ENCODE measurements at places on chromosomes 2 and 18.

DNA sequence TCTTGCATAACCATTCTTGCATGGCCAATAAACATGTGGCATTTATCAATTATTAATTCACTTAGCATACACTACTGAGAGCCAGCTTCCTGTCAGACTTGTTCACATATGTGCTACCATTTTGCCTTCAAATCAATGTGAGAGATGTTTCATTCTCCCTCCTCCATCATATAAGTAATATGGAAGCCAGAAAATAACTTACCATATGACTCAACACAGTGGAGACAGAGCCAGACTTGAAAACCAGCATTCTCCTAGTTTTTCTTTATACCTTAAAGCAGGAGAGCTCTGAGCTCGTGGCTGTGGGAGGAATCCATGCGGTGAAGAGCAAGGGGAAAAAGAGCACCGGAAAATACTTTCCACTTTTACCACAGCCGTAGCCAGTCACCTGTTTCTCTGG, 215.0 kb upstream of the LRATD1 start:
- DNase-seq, result no peak

DNA sequence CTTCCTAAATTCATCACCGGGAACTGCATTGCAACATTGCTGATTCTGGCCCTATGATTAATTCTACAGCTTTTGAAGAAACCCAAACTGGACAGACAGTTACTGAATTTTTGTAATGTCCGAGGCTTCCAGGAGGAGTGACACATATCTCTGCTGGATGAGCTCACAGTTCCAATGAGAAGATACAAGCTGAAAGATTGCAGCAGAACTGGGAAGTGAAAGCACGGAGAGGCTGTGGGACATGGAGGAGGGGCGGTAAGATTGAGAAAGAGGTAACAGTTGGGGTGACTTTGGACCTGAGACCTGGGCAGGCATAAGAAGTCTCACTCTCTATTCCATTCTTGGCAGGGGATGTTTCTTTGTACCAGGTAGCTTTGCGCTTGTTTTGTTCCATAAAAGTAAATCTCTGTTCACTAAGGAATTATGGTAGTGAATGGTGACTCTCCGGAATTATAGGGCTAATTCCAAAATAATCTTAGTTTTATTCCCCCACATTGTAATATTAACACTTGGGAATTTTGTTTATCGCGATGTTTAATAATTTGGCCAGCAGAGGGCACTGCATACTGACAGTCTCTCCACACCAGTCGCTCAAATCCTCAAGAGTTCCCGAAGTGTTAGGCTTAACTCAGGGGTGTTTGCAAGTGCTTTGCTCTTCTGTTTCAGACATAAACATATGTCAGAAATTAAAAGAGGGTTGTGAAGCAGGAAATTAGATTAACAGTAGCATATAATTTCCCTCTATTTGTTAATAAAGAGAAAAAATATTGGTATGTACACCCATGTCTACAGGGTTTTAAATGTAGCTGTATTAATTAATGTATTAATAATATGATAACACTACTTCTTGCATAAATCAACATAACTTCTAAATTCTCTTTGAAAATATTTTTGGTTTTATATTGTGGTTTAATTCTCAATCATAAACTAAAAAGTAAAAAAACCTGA, 201.4 kb downstream of the SOCS6 start:
- no peak for DNase-seq

DNA sequence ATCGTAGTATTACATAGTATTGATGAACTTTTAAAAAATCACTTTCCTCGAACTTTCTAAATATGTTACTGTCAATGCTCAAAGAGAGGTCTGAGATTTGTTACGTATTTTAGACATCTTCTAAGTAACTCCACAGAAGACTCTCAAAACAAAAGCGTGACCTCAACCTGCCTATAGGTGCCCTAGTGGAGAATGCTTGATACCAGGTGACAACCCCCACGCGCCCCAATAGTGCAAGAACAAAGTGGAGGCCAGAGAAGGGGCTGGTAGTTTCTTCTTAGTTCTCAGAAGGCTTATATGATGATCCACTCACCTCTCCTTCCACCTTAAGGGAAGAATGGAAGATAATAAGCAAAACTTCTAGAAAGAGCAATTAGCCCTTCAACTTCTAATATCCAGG, 102.6 kb downstream of the ANKRD44 start:
- DNase-seq, result no peak

DNA sequence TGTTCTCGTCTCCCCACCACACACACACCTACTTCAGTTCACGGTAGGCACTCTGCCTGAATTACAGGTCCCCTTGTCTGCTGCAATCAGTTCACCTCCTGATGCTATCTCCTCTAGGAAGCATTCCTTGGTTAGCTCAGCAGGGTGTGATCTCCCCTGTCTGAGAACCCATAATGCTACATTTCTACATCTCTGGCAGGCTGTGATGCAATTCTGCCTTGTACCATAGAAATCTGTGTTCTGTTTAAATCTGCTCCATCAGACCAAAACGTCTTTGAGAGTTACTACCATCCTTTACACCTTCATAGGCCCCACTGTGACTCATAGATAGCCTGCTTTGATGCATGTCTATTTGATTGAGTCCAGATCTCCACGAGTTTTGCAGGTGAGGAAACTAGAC, 103.9 kb downstream of the TTC32 start:
- no peak for DNase-seq

GRCh38 chr2:30351949-30352348, 95.1 kb upstream of the LCLAT1 start:
- no peak for DNase-seq

DNA sequence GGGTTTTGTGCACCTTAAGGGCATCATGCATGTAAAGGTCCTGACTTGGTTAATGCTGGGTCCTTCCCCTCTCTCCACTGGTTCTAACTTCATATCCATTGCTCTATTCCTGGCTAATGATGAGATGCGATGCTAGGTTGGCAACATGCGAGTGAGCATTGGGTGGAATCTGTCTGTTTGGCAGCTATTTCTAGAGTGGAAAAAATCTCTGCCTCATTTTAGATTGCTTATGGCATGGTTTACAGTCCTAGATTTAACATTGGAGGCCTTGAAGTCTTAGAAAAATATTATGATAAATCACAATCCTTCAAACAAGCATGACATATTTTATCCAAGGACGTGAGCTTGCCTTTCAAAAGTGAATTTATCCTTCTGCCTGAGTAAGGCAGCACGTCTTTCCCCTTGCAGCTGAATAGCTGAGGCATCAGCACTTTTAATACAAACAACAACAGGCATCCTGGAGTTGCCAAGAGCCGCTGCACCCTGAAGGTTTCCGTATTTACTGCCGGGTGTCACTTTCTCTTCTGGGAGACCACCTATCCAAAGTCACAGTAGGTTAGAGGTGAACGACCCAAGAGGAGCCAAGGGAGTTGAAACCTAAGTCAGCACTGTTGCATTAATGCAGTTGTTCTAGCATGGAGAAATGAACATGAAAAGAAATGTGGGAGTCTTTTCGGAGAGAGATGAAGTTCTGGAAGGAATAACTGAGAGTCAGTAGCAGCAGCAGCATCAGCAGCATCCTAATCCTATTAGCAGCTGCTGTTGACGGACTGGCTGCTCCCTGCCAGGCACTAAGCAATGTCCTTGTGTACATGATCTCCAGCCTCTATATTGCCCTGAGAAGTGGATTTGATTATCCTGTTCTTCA, 78.4 kb downstream of the MAPK4 start:
- no peak for DNase-seq

GRCh38 chr2:202494300-202495229, 118.4 kb downstream of the BMPR2 start:
- no peak for DNase-seq

DNA sequence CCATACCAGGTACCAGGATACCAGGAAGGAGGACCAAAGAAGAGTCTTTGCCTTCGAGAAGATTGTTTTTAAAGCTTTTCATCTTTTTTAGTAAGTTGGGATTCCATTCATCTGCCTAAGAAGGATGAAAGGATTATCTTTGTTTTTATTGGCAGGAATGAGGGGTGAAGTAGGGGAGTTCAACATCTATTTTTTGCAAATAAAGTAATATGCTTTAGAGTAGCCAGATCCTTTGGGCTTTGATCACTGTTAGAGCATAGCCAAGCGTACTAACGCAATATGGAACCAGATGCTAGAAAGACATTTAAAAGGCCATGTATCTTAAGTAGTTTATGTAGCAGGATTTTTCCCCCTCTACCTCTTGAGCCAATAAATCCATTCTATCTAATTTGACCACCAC, 133.0 kb downstream of the PRPF40A start:
- no peak for DNase-seq

DNA sequence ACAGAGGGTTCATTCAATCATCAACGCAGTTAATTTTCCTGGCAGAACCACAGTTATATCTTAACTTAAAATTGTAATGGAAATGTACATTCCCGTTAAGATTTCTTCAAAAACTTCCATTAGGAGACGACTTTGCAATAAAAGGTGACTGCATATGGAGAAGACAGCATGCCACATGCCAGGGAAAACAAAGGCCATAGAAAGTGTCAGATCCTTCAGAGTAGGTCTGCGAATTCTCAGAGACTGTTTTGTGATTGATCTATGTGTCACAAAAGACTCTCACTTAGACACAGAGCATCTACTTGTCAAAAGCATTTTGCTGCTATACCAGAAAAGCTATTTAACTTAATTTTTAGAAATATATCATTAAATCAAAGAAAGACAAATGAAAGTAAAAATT, 274.6 kb downstream of the DPP10 start:
- DNase-seq, result no peak

DNA sequence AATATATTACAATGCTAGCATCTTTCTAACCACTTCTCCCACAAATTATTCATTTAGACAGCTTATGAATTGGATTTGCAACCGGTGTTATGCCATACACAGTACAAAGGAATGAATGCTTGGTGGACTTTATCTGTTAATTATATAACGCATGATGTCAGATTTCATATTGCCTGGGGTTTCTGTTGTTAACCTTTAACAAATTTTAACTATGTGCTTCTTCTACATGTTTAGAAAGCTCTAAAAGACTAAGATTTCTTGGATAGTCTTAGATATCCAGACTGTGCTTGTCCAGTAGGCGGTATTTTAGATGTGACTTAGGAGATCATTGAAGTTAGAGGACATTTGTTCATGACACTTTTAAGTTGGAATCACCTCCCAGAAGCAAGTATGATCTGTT, 976.3 kb downstream of the TMEM182 start:
- no peak for DNase-seq

- no peak for DNase-seq
Measured at GRCh38 chr2:160561551-160562295, 68.1 kb upstream of the RBMS1 start.

GRCh38 chr2:40321016-40321623, 130.8 kb downstream of the SLC8A1 start:
- no peak for DNase-seq

GRCh38 chr2:200305797-200306195, 697 bp upstream of the SPATS2L start:
- no peak for DNase-seq

DNA sequence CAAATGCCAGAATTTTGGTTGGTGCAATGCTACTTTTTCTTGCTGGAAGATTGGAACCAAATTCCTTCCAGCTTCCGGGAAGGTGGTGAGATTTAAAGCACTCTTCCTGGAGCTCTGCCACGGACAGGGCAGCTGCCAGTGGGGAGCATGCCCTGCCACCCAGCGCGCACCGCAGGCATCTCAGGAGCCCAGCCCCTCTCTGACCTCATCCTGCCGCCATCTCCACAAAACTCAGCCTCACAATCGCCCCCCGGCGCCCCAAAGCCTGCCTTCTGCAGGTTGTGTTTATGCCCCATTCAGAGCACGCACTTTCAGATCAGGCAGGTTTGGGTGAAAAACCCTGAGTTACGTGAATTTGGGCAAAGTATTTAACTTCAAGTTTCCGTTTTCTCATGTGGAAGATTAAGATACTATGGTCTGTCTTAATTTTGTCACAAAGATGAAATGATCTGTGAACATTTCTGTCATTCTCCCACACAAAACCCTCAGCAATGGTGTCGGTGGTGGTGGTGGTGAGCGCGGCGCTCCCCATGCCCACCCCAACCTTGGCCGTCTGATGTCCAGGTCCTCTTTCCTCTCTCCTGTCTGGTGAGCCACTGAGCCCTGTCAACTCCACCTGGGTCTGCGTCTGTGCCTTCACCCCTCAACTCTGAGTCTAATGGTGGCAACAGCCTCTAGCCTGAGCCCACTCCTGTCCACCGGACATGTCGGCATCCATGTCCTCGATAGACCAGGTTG, 282.8 kb upstream of the SALL3 start:
- no peak for DNase-seq

GRCh38 chr2:236628981-236629605, 59.5 kb downstream of the ACKR3 start:
- DNase-seq, result no peak

DNA sequence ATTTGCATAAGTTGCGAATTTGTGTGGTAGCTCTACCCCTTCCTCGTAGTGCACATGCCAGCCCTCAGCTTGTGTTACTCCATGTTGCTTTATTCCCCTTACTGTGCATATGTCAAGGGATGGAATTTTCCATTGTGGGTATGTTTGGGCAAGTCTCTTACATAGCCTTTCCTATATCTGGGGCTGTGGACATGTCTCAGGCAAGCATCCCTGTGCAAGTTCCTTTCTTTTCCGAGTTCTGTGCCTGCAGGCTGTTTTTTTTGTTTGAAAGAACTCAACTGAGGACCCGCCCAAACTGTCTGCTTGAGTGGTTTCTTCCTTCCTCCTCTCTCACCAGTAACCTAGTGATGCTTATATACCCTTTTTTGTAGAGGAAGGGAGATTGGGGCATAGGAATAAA, 1739.1 kb upstream of the PIK3C3 start:
- DNase-seq, result no peak

DNA sequence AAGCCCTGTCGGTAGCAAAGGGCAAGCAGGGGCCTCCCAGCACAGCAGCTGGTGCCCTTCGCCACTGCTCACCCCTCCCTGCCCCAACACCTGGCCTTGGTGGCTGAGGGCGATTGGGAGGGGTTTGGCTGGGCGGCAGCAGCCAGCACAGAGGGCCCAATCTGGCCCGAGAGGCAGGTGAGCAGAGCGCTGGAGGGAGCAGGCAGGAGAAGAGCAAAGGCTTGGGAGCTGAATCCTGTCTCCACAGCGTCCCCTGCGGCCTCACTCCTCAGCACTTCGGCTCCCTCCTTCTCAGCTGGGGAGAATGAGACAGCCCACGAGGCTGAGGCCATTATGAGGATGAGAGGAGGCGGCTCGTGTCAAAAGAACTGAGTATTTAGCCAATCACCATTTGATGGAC, 74.9 kb upstream of the TAF1B start:
- DNase-seq, result no peak
